ENCODE measurements at places on chromosomes 1 and 21.

DNA sequence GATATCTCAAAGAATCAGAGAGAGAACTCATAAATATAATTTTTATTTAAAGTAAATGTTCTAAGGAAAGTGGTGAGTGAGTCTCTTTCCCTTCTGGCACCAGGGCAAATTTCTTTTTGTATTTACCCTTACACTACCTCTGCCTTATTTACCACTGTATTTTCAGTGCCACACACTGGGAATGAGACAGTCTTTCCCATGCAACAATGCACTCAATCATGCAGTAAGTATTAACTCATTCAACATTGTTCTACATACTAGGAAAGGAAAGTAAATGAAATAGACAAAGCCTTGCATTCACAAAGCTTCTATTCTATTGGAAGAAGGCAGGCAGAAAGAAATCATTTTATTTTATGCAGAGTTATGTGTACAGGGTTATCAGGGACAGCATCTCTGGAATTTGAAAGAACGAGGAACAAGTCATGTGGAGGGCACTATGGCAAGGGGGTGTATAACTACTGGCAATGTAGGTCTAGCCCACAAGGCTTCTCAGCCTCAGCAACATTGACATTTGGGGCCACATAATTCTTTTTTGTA lies 129.8 kb upstream of the PRDX6 start:
- DNase-seq = no peak

DNA sequence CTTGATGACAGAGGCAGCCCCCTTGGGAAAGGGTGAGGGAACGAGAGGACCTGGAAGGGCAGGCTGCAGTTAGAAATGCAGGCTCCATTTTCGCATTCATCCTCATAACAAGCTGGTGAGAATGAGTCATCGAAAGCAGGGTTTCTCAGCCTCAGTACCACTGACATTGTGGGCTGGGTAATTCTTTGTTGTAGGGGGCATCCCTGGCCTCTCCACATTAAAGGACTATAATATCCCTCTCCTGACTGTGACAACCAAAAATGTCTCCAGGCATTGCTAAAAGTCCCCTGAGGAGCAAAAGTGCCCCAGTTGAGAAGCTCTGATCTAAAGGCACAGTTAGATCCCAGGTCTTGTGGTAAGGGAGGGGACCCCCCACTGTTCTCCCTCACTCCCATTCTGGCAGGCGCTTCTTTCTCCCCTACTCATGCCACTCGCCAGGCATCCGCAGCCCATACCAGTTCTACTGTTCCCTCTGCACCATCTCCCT lies 20.4 kb downstream of the KCNN3 start:
- no peak for DNase-seq

- no peak for DNase-seq
Measured at GRCh38 chr1:101356604-101357443, 120.0 kb downstream of the S1PR1 start.

- peak; percentile 63 for DNase-seq
Measured at GRCh38 chr1:12229835-12230548, at the start of gene VPS13D. Gene VPS13D (plus strand): TSS chr1:12230030. CDS start chr1:12234267, 4,237 bp downstream.

DNA sequence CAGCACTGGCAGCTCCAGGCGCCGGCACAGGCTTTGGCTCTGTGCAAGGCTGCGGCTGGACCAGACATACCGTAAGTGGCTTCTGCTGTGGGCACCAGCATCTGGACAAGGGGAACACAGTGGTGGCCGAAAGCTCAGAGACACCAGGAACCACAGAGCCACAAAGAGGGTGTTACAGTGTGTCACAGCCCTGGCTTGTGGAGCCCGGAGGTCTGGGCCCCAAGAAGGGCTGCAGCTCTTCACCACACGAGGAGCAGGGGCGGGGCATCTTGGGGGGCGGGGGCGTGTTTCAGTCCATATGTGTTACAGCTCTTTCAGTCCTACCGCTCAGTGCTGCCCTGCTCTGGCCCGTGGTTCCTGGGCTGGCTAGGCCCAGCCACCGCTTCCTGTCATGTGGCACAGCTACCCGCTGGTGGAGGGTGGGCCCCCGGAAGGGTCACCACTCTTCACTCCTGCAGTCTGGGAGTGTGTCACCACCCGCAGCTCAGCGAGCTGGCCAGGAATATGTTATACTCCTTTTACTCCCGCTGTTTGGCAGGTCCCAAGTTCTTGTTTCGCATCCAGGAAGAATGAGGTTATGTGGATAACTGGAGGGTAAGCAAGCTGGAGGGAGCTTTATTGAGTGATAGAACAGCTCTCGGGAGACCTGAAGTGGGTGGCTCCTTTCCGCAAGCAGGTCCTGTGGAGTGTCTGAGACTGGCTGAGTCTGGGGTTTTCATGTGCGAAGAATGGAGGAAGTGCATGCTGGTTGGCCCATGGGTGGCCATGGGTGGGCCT lies 3.3 kb upstream of the LSM10 start:
- DNase-seq = peak; percentile 90

GRCh38 chr1:175154629-175155472 lies 37.7 kb downstream of the KIAA0040 start:
- DNase-seq = peak; percentile 42

- no peak for DNase-seq
Measured at GRCh38 chr21:38959692-38960061, 153.9 kb downstream of the ETS2 start.

DNA sequence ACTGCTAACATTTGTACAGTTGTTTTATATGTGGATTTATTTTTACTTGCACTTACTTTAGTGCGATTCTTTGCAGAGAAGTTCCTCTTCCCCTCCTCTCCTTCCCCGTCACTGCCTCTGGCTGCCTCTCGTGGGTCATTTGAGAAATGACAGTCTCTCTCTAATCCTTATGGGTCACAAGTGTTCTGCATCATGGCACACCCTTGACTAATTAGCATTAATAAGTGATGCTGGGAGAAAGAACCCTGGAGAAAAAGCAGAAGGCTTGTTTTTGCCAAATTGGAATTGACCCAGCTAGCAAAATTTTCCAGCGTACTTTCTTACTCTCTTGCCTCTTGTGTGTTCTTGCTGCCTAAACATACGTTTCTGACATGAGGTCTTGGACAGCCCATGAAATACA lies 301.2 kb downstream of the DUSP10 start:
- no peak for DNase-seq

DNA sequence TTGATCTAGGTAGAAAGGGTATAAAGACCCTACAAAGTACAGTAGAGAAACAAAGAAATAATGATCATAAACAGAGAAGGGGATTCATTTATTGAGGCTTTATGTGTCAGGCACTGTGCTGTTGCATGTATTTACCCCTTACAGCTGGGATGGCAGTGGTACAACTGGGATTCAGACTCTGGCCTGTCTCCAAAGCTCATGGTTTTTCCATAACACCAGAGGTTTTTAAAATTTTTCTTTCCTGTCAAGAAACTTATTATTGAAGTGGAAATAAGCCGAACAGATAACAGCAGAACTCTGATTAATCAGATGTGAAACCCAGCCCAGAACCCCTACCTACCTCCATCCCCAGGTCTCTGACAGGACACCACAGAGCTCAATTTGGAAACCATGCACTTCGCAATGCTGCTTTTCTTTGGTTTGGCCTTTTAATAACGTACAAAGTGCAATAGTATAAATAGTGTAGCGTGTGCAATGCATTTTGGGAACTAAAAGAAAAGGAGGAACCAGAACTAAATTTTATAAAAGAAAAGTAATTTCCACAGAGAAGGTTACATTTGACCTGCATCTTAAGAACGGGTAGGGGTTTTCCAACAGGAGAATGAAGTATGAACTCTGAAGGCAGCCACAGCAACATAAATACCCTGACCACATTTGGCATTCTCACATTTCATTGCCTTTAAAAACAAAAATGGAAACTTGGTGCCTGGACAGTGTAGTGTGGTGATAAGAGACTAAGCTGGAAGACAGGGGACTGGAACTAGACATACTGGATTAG lies 92.0 kb upstream of the S1PR1 start:
- DNase-seq = no peak

GRCh38 chr1:19062258-19063029 lies 106.0 kb upstream of the IFFO2 start:
- DNase-seq = peak; percentile 93

GRCh38 chr1:217910203-217910602 lies 279.1 kb downstream of the SPATA17 start:
- no peak for DNase-seq

DNA sequence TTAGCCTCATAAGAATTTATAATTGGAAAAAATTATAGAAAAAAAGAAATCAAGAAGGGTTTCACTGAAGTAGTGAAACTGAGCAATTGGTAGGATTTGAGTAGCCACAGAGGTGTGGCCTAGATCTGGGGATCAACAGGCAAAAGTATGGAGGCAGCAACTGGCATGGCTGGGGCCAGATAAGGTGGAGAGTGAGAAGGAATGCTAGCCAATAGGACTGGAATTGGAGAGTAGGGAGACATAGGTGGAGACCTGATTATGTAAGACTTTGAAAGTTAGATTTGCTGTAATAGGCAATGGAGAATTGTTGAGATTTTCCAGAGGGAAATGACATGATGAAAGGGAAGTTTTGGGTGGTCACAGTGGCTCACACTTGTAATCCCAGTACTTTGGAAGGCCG lies 24.6 kb upstream of the CGN start:
- DNase-seq = no peak

DNA sequence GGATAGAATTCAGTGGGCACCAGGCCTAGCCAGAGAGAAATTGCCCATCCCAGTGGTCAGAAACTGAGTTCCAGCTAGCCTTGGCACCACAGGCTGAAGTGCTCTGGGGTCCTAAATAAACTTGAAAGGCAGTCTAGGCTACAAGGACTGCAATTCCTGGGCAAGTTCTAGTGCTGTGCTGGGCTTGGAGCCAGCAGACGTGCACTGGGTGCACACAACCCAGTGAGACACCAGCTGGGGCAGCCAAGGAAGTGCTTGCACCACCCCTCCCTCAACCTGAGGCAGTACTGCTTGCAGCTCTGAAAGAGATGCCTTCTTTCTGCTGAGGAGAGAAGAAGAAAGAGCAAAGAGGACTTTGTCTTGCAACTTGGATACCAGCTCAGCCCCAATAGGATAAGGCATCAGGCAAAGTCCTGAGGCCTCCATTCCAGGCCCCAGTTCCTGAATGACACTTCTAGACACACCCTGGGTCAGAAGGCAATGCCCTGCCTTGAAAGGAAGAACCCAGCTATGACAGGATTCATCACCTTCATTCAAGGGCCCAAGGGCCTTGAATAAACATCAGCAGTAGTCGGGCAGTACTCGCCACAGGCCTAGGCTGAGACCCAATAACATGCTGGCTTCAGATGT lies 55.1 kb downstream of the OVGP1 start:
- DNase-seq = no peak

DNA sequence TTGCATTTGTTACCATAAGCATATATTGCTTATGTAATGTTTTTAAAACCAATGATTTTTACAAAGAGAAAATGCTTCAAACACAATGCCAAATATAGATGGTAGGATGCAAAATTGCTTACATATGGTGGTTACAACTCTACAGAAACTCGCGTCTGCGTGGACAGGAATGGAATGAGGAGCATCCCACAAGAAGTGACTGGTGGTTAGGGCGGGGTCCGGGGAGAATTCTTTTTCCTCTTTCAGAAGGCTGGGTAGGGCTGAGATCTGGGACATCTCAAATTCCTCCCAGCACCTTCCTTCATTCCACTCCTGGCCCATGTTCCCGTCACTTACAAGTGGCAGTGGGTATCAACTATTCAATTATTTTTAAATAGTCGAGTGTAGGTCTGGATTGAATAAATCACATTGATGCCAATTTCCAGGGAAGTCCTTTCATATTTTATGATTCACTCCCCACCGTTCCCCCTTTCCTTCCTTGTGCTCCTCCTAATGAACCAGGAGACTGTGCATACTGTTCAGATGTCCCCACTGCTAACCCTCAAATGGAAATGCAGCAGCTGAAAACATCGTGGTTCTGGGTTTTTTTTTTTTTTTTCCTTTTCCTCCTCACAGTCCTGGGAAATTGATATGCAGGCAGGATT lies 174.5 kb upstream of the POU3F1 start:
- no peak for DNase-seq

DNA sequence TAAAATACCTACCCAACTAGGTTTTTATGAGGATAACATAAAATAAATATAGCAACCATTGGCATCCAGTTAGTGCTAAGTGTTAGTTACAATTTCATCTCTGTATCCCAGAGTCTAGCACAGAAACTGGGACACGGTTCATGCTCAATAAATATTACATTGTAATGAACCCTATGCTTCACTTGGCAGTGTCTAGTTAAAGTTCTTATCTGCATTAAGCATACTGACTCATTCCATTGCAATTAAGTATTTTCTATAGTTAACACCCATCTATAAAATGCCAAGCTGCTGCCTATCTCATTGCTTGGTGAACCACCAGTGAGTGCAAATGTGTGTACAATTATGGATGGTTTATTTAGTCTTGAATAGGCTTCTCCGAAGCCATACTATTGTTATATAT lies 15.2 kb downstream of the CHML start:
- no peak for DNase-seq

DNA sequence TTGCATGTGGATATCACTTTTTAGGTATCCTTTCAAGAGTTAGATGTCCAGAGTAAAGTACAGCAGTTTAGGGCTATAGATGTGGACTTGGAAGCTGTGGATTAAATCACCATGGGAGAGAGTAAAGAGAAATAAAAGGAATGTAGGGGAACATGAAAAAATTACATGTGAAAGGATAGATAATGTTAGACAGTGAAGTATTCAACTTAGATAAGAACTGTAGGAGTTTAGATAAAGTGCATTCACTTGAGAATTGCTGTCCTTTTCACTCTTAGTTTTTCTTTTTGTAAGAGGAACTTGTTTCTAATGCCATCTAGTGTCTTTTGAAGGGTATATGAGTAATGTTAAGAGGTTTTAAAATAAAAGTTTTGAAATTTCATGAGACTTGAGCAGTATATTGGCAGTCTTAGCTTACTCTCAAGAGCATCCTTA lies 40.1 kb downstream of the MAST2 start:
- no peak for DNase-seq

- no peak for DNase-seq
Measured at GRCh38 chr1:53371851-53372250, 44.0 kb upstream of the LRP8 start.

DNA sequence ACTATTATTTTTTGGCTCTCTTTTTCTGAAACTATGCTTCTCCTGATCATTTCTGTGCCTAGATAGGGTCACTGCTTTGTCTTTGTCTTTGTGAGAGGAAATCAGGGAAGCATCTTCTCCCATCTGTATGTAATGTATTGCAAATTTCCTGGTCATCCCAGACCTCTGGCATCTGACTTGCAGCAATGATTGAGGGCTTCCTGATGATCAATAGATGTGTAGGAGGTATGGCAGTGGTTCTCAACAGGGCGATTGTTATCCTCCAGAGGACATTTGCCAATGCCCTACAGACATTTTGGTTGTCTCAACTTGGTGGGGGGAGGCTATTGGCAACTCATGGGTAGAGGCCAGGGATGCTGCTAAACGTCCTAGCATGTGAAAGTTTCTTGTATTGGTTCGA lies 64.7 kb downstream of the RGL1 start:
- DNase-seq = no peak

- no peak for DNase-seq
Measured at GRCh38 chr1:41641941-41642527, 157.6 kb upstream of the EDN2 start.
